Glutamatergic neuron (in vitro differentiated cells): ENCODE measurements at places on chromosomes 4 and X.

DNA sequence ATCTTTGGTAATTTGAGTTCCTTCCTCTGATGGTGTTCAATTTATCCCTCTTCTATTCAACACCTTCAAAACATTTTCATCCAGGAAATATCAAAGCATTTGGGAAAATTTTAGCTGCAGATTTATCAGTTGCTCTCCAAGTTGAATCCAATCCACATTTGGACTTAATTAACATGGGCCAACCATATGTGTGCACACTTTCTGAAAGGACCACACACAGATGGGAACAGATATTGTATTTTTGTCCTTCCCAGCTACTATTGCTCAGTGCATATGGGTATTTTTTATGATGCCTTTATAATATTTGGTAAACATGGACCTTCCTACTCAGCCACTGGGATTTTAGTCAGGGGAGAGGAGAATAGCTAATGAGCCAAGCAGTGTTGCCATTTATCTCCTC lies 65.2 kb downstream of the GLRA2 start:
- no peaks in the 10 kb centered on the region for H3K36me3 ChIP-seq
- DNase-seq, result no peak
- no peaks in the 10 kb centered on the region for H3K27me3 ChIP-seq
- H3K4me1 ChIP-seq, result peaks cover 1% of the 10 kb centered on the region

GRCh38 chr4:4426511-4427120 lies 39.7 kb downstream of the NSG1 start:
- peak overlapping the region; percentile 71 for H3K27ac ChIP-seq
- no peaks in the 10 kb centered on the region for H3K36me3 ChIP-seq
- H3K27me3 ChIP-seq, result peaks cover 3% of the 10 kb centered on the region
- H3K4me3 ChIP-seq, result no peak overlapping the region
- H3K4me1 ChIP-seq, result peaks cover 36% of the 10 kb centered on the region

- H3K27me3 ChIP-seq, result peaks cover 2% of the 10 kb centered on the region
- no peak overlapping the region for H3K27ac ChIP-seq
- H3K36me3 ChIP-seq, result no peaks in the 10 kb centered on the region
- no peak overlapping the region for H3K4me3 ChIP-seq
- H3K4me1 ChIP-seq, result peaks cover 29% of the 10 kb centered on the region
Observed at GRCh38 chr4:87058356-87059073, 123.7 kb downstream of the AFF1 start.

- H3K27ac ChIP-seq, result no peak overlapping the region
- peaks cover 27% of the 10 kb centered on the region for H3K36me3 ChIP-seq
- peaks cover 3% of the 10 kb centered on the region for H3K27me3 ChIP-seq
- no peak overlapping the region for H3K4me3 ChIP-seq
Observed at GRCh38 chr4:145808848-145809512, 129.0 kb downstream of the C4orf51 start.
